ENCODE measurements at places on chromosomes 1 and 21.

GRCh38 chr1:27429029-27429425 lies 36.6 kb downstream of the GPR3 start:
- no peak for DNase-seq

DNA sequence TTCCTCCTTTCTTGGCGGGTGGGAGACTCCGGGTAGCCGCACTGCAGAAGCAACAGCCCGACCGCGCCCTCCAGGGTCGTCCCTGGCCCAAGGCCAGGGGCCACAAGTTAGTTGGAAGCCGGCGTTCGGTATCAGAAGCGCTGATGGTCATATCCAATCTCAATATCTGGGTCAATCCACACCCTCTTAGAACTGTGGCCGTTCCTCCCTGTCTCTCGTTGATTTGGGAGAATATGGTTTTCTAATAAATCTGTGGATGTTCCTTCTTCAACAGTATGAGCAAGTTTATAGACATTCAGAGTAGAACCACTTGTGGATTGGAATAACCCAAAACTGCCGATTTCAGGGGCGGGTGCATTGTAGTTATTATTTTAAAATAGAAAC lies 2.5 kb downstream of the OLIG2 start:
- DNase-seq, result peak; percentile 26

DNA sequence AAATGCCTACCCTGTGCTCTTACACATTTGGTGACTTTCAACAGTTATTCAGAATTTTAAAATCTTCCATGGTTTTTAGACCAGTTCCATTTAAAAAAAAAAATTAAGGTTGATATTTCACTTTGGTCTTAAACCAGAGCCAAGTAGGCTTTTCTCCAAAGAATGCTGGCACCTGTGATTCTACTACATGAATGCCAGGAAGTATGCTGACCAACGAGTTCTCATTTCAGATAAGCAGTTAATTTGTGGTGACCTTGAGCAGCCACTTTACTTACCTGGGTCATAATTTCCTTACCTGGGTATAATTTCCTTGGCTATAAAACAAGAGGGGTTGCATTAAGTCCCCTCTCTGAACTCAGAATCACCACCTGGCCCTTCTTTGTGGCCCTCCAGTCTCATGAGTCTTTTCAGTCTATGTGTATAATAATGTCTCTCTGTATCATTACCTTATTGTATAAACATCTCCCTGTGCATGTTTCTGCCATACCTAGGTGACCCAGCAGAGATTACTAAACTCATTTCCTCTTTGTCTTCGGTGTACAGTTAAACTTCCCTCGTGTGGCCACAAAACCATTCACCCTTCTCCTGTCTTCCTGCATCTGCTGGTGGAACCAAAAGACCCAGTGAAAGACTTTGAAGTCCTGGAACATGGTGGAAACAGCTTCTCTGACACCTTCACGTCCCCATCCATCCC lies 139.1 kb upstream of the DPT start:
- DNase-seq, result no peak

DNA sequence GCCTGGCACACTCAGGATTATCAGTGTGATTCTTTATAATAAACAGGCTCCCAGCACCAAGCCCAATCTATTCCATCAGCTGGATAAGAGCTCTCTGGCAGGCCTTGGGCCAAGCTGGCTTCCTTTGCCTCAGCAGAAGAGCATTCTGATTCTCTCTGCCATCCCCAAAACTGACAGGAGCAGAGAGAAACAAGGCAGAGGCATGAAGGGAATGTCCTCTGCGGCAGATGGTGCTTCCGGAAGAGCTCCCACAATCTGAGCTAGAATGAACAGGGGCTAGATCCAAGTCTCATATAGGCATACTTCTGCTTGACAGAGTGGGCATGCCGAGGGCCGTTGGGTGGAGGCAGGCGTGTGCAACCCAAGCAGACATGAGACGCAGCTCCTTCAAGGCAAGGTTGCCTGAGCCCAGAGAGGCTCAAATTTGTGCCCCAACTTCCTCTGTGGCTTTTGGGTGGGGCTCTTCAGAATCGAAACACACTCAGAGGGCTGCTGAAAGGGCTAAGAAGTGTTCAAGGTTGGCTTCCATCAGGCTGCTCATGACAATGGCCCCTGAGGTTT lies 4.0 kb downstream of the CAPN2 start:
- DNase-seq, result no peak

All from hematopoietic multipotent progenitor cell (in vitro differentiated cells).